ENCODE measurements at places on chromosomes 3 and 15.

DNA sequence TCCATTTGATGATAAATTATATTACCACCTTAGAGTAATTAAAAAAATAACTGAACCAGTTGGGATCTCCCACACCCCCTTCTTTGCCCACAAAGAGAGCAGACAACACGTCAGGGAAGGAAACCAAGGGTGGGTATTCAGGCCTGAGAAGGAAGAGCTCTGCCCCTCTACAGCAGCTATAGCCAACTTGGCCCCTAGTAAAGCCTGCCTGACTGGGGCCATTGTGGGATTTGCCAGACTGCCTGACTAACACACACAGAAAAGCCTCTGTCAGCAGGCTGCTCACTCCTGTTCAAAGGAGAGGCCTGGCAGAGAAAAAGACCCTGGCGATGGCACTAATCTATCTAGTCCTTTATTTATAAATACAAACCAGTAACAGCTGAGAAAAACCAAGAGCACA, 41.4 kb downstream of the ATP8B4 start:
- no peak for DNase-seq

- no peak for DNase-seq
These were observed 168.2 kb downstream of the MFSD1 start for GRCh38 chr3:158970006-158970405.

GRCh38 chr3:157444797-157445184, 8.1 kb downstream of the PTX3 start:
- no peak for DNase-seq

GRCh38 chr3:29284497-29284896, 3.6 kb downstream of the RBMS3 start:
- peak; percentile 51 for DNase-seq

DNA sequence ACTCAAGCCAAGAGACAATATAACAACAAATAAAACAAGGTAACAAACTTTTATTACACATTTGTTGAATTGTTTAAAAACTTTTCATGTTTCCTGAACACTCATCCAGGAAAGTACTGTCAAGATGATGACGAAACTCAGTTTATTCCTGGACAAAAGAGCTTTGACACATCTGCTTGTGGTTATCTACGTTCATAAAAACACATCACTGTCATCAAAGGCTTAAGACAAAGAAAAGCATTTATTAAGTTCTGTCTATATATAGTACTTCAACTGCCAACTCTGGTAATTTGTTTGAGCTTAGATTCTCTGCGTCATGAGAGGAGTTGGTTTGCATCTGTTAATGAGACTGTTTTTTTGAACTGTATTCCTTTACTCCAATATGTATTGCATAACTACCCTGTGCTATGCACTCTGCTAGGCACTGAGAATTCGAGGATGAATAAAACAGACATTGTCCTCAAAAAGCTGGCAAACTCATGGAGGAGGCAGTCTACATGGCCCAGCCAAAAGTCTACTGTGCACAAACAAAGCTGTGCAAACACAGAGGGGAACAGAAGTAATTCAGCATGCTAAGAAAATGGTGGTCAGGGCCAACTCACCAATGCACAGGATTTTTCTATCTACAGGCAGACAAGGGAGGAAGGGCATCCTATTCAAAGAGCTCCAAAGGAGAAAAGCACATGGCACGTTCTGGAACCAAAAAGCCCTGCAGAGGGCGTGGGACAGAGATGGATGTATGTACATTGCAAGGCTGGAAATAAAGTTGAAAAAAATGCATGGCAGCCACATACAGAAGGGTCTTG, 21.5 kb downstream of the PLD1 start:
- DNase-seq, result peak; percentile 95

DNA sequence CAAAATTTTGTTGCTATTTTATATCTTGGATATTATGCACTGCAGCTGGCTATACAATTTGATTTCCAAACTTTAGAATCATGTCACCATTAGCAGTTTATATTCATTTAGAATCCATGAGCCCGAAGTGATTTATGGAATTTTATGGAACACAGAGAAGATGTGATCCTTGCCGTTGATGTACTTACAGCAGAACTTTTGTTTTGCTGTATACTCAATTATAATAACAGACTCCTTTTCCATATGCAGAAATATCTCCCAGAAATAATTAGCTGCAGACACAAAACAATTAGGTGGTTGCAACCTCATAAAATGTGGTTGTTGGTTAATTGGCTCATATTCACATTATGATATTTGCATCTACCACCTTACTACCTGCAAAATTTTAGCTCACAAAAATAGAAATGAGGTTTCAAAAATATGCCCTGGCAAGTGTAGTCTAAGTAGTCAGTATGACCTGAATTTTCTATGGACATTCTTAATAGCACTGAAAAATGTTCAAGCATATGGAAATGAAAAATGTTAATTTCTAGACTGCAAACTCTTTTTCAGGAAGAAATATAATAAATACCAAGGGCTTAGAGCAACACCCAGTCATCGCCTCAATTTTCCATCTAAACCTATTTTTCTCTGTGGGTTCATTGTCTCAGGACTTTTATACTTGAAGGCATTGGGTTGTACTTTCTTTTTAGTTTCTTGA, 997.6 kb downstream of the MCTP2 start:
- DNase-seq, result no peak
